Chondrocyte (in vitro differentiated cells): ENCODE measurements at places on chromosomes 7 and 10. TPM values are rescaled to one million over a fixed set of nuclear protein-coding genes. Genes with fewer than 3 reads are reported as not detected.

DNA sequence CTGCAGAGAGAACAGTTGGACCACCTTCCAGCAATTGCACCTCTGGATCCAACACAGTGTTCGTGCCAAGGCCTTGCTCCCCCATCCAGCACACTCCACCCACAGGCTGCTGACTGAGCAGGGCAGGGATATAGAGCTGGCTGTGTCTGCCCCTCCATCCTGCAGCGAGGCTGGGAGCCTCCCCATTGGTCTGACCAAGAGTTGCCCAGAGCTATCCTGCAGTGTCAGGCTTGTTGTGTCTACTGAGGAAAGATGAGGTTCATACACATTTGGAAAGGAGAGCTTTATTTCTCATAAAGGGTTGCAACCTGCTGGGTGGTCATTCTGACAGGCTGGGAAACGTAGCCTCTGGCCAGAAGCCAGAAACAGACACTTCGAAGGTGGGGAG is 27.1 kb downstream of the PRF1 start:
- peak overlapping the region; percentile 62 for H3K27ac ChIP-seq
- H3K36me3 ChIP-seq: no peaks in the 10 kb centered on the region
- peaks cover 34% of the 10 kb centered on the region for H3K4me1 ChIP-seq
- peak; percentile 68 for DNase-seq
- H3K27me3 ChIP-seq: no peaks in the 10 kb centered on the region
- no peak overlapping the region for H3K4me3 ChIP-seq

DNA sequence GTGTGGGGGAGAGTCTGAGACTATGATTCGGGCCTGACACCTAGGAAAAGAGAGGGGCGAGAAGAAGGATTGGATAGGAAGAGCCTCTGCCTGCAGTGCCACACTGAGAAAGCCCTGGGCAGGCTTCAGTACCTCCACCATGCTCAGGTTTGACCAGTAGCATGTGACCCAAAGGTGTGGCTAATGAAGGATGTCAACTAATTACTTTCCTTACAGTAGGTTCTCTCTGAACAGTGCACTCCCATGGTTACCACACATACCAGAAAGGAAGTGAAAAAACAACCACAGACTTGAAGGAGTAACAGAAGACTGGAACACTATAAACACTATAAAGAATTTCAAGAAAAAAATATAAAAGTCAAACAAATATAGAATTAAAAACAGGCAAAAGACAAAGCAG is 46.2 kb downstream of the SEM1 start:
- H3K4me3 ChIP-seq: no peak overlapping the region
- peaks cover 7% of the 10 kb centered on the region for H3K36me3 ChIP-seq
- no peaks in the 10 kb centered on the region for H3K27me3 ChIP-seq
- no peak for DNase-seq
- no peaks in the 10 kb centered on the region for H3K4me1 ChIP-seq

- peaks cover 2% of the 10 kb centered on the region for H3K27me3 ChIP-seq
- no peak overlapping the region for H3K4me3 ChIP-seq
- H3K36me3 ChIP-seq: no peaks in the 10 kb centered on the region
- no peaks in the 10 kb centered on the region for H3K4me1 ChIP-seq
- no peak overlapping the region for H3K27ac ChIP-seq
These were observed 184.8 kb downstream of the PTPN20 start for GRCh38 chr10:47095848-47096612.

- H3K4me1 ChIP-seq: no peaks in the 10 kb centered on the region
- no peaks in the 10 kb centered on the region for H3K36me3 ChIP-seq
These were observed 85.6 kb upstream of the KDM7A start for GRCh38 chr7:140262242-140262903.

- H3K4me3 ChIP-seq: no peak overlapping the region
- peaks cover 2% of the 10 kb centered on the region for H3K27me3 ChIP-seq
- H3K27ac ChIP-seq: no peak overlapping the region
These were observed 457.3 kb downstream of the ETV1 start for GRCh38 chr7:13532028-13532753.

GRCh38 chr7:4033996-4034395 is 648.1 kb upstream of the FOXK1 start:
- H3K27me3 ChIP-seq: no peaks in the 10 kb centered on the region
- H3K27ac ChIP-seq: no peak overlapping the region
- no peak overlapping the region for H3K4me3 ChIP-seq
- H3K4me1 ChIP-seq: no peaks in the 10 kb centered on the region

DNA sequence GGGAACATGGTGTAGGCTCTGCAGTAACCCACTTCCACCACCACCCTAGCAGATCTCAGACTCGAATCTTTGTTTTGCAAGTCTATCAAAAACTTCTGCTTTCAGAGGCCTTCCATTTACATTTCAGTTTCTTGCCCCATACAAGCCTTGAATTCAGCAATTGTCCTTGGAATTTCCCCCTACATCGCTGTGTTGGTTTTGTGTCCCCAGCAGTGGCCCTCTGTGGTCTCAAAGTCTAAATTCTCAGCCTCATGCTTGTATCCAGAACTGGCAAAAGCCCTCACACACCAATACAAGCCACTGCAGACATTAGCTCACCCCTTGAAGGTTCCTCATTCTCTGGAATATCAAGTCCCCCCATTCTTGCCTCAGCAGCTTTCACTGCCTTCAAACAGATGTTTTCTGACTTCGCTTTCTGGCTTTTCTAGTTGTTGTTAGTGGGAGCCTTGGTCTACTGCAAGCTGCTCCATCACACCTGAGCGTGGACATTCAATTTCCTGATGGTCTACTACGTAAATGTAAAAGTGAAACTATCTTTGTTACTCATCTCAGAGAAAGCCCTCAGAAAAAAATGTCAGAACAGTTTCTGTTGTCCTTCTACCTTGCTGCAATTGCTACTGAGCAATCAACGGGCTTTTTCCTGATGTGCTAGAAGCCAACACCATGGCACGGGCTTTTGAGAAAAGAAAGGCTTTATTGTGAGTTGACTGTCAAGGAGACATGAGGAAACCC is 1.8 kb upstream of the NUB1 start:
- H3K27ac ChIP-seq: no peak overlapping the region
- H3K27me3 ChIP-seq: peaks cover 4% of the 10 kb centered on the region
- peaks cover 16% of the 10 kb centered on the region for H3K4me1 ChIP-seq
- peaks cover 1% of the 10 kb centered on the region for H3K36me3 ChIP-seq
- no peak for DNase-seq

- no peaks in the 10 kb centered on the region for H3K36me3 ChIP-seq
- H3K27ac ChIP-seq: no peak overlapping the region
- H3K4me3 ChIP-seq: no peak overlapping the region
- H3K4me1 ChIP-seq: peaks cover 14% of the 10 kb centered on the region
- no peak for DNase-seq
- H3K27me3 ChIP-seq: no peaks in the 10 kb centered on the region
These were observed 655.8 kb upstream of the ANKRD30A start for GRCh38 chr10:36469585-36469984.

DNA sequence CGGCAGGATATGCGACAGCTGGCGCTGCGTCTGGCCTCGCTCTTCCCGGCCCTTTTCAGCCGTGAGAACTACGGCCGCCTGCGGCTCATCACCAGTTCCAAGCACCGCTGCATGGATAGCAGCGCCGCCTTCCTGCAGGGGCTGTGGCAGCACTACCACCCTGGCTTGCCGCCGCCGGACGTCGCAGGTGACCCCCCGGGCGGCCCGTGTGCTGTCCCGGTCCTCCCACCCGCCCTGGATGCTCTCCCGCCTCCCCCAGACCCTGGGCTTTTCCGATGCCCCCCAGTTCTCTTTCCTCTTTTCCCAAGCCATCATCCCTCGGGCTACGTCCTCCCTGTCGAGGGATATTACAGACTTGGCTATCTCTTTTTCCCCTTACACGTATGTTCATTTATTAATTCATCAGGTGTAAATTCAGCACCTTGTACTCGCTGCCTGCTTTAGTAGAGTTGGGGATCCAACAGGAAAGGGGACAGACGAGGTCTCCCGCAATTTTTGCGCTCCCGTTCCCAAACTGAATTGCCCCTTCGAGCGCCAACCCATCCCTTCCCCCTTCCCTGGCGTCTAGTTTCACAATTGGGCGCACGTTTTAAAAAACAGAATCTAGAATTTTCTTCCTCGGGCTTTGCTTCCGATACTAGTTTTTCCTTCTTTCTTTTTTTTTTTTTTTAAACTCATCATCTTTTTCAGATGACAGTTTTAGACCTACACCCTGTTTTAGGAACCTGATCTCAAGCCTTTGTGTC is 846 bp downstream of the MINPP1 start:
- H3K36me3 ChIP-seq: peaks cover 6% of the 10 kb centered on the region
- peaks cover 26% of the 10 kb centered on the region for H3K4me1 ChIP-seq
- peak overlapping the region; percentile 86 for H3K27ac ChIP-seq
- H3K27me3 ChIP-seq: no peaks in the 10 kb centered on the region
- DNase-seq: peak; percentile 79

DNA sequence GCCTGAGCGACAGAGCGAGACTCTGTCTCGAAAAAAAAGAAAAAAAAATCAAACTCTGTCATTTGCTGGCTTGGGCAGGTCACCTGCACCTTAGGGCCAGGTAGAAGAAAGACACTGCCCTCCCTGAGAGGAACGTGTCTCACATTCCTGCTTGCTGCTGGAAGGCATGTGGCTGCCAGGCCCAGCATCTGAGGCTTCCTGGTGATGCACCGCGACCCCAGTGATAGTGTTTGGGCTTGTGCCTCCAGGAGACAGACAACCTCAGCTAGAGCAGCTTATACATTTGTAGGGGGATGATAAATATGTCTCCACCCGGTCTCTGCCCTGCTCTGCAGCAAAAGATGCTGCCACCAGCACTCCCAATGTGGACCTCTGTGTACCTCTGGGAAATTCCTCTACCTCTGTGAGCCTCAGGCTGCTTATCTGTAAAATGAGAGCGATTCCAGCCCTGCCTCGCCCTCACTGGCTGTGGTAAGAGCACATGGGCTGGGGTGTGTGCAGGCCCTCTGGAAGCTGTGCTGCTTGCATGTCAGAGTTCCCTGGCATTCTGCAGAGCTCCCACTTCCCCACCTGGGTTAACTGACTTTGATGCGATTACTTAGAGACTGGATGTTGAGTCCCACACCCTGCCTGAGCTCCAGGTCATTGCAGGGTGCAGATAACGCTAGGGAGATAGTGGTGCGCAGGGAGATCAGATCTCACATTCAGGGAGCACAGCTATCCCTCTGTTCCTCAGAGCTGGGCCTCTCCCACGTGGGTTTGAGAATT is 19.9 kb downstream of the SLC29A3 start:
- no peak overlapping the region for H3K27ac ChIP-seq
- H3K27me3 ChIP-seq: peaks cover 4% of the 10 kb centered on the region
- H3K4me1 ChIP-seq: no peaks in the 10 kb centered on the region
- no peak for DNase-seq
- no peak overlapping the region for H3K4me3 ChIP-seq

- peaks cover 47% of the 10 kb centered on the region for H3K4me1 ChIP-seq
- H3K36me3 ChIP-seq: peaks cover 1% of the 10 kb centered on the region
- DNase-seq: no peak
- H3K27me3 ChIP-seq: no peaks in the 10 kb centered on the region
These were observed 162.6 kb downstream of the KLF6 start for GRCh38 chr10:3622427-3622826.

DNA sequence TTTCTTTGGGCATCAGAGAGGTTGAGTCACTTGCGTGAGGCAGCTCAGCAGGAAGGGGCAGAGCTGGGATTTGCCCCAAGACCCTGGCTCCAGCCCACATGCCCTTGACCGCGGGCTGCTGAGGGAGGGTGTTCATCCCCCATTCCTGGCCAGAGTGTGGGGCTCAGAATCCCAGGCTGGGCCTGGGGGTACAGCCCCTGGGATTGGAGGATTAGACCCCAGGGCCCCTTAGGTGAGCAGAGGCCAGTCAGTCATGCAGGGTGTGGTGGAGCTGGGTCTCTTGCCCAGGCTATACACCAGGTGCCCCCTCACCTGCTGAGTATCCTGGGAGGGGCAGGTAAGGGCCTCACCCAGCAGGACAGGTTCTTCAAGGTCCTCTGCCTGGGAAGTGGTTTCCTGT is 68.4 kb upstream of the ZNF716 start:
- no peaks in the 10 kb centered on the region for H3K27me3 ChIP-seq
- no peaks in the 10 kb centered on the region for H3K4me1 ChIP-seq
- no peak overlapping the region for H3K4me3 ChIP-seq
- H3K27ac ChIP-seq: no peak overlapping the region

DNA sequence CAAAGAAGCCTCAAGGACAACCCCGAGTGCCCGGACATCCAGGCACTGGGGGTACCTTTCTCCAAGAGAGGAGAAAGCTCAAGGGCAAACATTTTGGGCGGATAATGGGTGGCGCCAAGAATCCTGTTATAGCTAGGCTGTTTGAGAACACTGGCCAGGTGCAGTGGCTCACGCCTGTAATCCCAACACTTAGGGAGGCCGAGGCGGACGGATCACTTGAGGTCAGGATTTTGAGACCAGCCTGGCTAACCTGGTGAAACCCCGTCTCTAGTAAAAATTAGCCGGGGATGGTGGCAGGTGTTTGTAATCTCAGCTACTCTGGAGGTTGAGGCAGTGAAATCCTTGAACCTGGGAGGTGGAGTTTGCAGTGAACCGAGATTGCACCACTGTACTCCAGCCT is 25.2 kb upstream of the UNC5B start:
- DNase-seq: no peak
- peaks cover 10% of the 10 kb centered on the region for H3K4me1 ChIP-seq
- H3K27me3 ChIP-seq: peaks cover 33% of the 10 kb centered on the region
- no peak overlapping the region for H3K4me3 ChIP-seq
- H3K36me3 ChIP-seq: no peaks in the 10 kb centered on the region

DNA sequence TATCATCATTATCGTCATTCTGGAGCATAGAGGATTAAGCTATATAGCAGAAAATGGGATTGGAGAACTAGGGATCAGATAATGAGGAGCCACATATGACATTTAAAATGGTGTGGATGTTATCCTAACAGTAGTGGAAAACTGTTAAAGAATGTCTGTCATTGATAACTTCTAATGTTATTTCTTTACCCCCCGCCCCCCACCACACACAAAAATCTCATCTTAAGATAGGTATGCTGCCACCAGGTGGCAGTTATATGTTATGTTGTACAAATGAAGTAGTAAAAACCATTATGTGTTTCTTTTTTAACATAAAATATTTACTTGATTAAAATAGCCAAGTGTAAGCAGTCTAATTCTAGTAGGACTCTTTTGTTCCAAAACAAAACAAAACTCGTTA is 13.0 kb downstream of the AKAP9 start:
- H3K27ac ChIP-seq: no peak overlapping the region
- DNase-seq: no peak
- H3K27me3 ChIP-seq: no peaks in the 10 kb centered on the region
- peaks cover 20% of the 10 kb centered on the region for H3K4me1 ChIP-seq

GRCh38 chr10:63205421-63205820 is 72.3 kb downstream of the NRBF2 start:
- H3K27ac ChIP-seq: no peak overlapping the region
- H3K36me3 ChIP-seq: peaks cover 18% of the 10 kb centered on the region
- H3K4me3 ChIP-seq: no peak overlapping the region
- no peak for DNase-seq
- H3K27me3 ChIP-seq: no peaks in the 10 kb centered on the region

- H3K36me3 ChIP-seq: peaks cover 7% of the 10 kb centered on the region
- no peak for DNase-seq
- no peak overlapping the region for H3K27ac ChIP-seq
- no peaks in the 10 kb centered on the region for H3K27me3 ChIP-seq
These were observed 303.5 kb downstream of the AHR start for GRCh38 chr7:17601921-17602320.

- H3K27ac ChIP-seq: no peak overlapping the region
- peaks cover 17% of the 10 kb centered on the region for H3K4me1 ChIP-seq
- H3K27me3 ChIP-seq: no peaks in the 10 kb centered on the region
- no peak overlapping the region for H3K4me3 ChIP-seq
- no peaks in the 10 kb centered on the region for H3K36me3 ChIP-seq
These were observed 12.0 kb downstream of the C10orf62 start for GRCh38 chr10:97601268-97602215.

SNCG gene
- total RNA-seq: 1.2 to 2.2 TPM (median 1.5 TPM) in 3 replicates

TEX36 gene
- not detected in 3 replicates for total RNA-seq

FAM25G gene
- not detected in 3 replicates for total RNA-seq

SFTPA1 gene
- not detected in 3 replicates for total RNA-seq

CYP2E1 gene
- 2.7 to 6.3 TPM (median 2.7 TPM) in 3 replicates for total RNA-seq

PPP1R17 gene
- total RNA-seq: not detected in 3 replicates

PPP1R9A gene
- 1.5 to 5.3 TPM (median 4.1 TPM) in 3 replicates for total RNA-seq

TUBAL3 gene
- total RNA-seq: not detected in 3 replicates

OR6B1 gene
- total RNA-seq: not detected in 3 replicates

CALHM3 gene
- total RNA-seq: not detected in 3 replicates

PNLIPRP3 gene
- total RNA-seq: not detected in 3 replicates

AGMO gene
- total RNA-seq: 0.60 to 3.8 TPM (median 0.72 TPM) in 3 replicates
